ENCODE measurements at places on chromosomes 1 and 21.

- no peak for DNase-seq
Observed at GRCh38 chr1:30982937-30983336, 74.4 kb upstream of the SDC3 start.

DNA sequence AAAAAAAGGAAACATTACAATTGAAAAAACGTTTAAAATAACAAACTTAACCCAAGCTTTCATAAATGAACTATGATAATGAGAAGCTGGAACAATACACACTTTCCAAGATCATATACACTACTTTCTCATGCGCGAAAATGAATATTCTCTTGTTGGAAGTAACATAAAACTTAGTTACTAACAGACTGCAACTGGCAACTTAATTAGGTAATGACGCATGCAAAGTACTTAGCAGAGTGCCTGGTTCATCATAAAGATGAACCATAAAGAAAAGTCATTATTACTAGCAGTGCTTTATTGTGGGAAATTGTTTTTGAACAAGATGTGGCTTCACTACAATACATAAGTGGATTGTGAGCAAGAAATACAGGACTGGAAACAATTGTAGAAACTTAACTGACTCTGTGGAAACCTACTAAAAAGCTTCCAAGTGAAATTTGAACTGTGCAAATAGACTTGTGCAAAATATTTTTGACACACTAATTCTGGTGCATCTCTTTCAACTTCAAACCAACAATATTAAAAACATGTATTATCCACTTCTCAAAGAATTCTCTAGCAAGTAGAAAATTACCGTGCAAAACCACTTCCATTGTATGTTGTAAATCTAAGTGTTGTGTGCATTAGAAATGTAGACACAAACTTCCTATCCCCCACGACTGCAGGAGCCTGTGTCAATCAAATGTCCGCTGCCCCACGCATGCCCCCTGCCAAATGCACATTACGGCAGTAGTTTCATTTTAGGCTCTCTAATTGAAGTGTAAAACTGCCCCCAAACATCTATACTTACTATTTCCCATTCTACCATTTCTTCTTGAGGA lies 2.0 kb downstream of the ARHGAP29 start:
- DNase-seq: no peak

DNA sequence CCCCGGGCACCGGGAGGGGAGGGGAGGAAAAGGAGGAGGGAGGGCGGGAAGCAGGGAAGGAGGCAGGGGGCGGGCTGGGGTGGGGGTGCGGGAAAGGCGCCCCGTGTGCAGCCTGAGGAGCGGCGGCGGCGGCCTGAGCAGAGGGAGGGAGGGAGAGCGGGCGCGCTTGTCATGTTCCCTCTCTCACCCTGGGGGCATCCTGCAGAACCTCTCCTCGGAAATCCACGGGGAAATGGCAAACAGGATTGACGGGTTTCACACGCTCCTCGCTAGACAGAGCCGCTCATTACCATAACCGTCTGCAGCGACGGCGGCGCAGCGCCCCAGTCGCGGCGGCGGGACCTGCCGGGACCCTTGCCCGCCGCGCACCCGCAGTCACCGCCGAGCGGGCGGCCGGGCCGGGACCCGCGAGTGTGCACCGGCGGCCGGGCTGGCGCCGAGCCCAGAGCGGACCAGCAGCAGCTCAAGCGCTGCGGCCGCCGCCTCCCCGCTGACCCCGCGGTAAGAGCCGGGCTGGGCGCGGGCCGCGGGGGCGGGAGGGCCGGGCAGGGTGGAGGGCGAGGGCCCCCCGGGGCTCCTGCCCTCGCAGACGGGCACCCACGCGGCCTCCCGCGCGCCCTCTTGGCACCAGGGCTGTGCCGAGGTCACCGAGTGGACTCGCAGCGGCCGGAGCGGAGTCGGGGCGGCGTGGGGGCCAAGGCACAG lies at the start of gene SERTAD4:
Gene SERTAD4 (plus strand): TSS at position 286 of the 705 bp plus-strand sequence. CDS start 5,165 bp downstream, outside the sequence.
- DNase-seq: no peak

GRCh38 chr1:54371942-54372275 lies 34.3 kb downstream of the SSBP3 start:
- no peak for DNase-seq

- DNase-seq: no peak
Observed at GRCh38 chr1:36516372-36517010, 33.8 kb upstream of the CSF3R start.

- no peak for DNase-seq
Observed at GRCh38 chr1:108886292-108886691, 9.5 kb downstream of the GPSM2 start.

- no peak for DNase-seq
Observed at GRCh38 chr1:165207853-165208515, 148.5 kb downstream of the LMX1A start.

DNA sequence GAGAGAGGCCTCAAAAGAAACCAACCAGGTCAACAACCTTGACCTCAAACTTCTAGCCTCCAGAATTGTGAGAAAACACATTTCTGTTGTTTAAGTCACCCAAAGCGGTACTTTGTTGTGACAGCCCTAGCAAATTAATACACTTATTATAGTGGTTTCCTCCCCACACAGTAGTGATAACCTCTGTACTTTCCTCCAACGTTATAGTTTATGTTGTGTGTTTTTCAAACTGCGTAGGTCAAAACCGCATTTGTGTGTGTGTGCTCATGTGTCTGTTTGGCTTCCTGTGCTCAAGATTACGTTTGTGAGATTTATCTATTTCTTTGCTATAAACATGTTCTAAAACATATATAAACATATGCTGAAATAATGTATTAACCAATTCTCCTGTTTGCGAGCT lies 667.8 kb upstream of the USP24 start:
- DNase-seq: no peak

GRCh38 chr1:167665469-167665868 lies 35.4 kb downstream of the RCSD1 start:
- no peak for DNase-seq

GRCh38 chr1:42096554-42096953 lies 56.7 kb upstream of the GUCA2B start:
- DNase-seq: no peak

GRCh38 chr1:223257856-223258550 lies 106.0 kb downstream of the SUSD4 start:
- no peak for DNase-seq

DNA sequence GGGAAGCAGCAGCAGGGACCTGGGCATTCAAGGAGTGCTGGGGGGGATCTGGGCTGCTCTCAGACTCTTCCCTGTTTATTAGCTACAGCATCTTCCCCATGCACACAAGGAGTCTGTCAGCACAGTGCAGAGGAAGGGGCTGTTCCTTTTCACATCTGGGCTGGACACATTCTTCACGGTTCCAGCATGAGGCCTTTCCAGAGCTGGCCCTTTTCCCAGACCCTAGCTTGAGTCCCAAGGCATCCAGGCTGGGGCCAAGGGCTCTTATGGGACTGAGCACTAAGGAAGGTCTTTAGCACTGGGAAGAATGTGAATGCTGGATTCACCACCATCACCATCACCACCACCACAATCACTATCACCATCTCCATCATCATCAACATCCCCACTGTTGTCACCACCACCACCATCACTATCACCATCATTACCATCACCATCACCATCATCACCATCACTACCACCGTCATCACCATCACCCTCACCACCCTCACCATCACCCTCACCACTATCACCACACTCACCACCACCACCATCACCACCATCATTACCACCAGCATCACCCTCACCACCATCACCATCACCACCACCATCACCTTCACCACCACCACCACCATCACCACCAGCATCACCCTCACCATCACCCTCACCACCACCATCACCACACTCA lies 28.4 kb downstream of the PARK7 start:
- DNase-seq: no peak

- no peak for DNase-seq
Observed at GRCh38 chr1:205767248-205767647, 8.0 kb downstream of the RAB29 start.

- DNase-seq: no peak
Observed at GRCh38 chr1:62230718-62231117, 36.1 kb downstream of the L1TD1 start.

GRCh38 chr1:24708938-24709337 lies 36.3 kb upstream of the CLIC4 start:
- no peak for DNase-seq

- no peak for DNase-seq
Observed at GRCh38 chr1:65309304-65310077, at the start of gene DNAJC6. DNAJC6 (plus strand) TSS chr1:65309543; CDS start chr1:65309746, 203 bp downstream.

- no peak for DNase-seq
Observed at GRCh38 chr1:117032681-117033539, 27.2 kb upstream of the TTF2 start.

DNA sequence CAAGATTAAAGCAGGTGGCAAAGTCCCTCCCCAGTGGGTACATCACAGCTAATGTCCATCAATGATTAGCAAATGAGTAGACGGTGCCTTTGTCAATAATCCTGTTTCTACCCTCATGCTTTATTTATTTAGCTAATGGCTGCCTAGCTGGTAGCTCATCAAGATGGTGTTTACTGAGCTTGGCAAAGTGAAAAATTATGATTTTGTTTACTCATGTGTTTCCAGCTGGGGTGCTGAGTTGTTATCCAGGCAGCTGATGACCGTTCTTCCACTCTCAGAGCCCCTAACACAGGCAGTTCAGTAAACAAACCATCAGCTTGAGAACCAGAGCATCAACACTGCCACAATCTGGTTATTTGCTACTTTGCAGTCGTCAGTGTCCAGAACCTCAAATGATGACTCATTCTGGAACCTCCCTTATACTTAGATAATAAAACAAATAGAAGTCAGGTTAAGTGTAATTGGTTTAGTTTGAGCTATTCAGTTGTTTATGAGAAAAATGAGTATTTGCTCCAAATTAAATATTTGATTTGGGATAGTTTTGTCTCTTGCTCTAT lies 163.9 kb downstream of the ST6GALNAC5 start:
- no peak for DNase-seq

DNA sequence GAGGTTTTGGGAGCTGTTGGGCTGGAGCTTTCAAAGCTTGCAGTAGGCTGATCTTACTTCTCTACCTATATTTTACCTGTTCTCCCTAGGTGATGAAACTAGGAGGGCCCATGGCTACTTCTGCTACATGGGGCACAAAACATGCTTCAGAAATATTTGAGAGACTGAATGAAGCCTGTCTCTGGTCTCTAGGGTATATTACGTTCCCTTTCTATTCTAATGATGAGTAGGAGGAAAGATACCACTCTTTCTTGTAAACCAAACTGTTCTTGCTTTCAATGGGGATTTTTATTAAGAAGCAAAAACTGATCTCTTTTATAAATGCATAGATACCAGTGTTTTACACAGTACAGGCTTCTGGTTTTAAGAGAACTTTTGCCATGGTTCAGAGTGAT lies 103.1 kb downstream of the GALNT2 start:
- DNase-seq: no peak

- no peak for DNase-seq
Observed at GRCh38 chr1:241688940-241689368, 36.9 kb downstream of the WDR64 start.

- no peak for DNase-seq
Observed at GRCh38 chr1:32309960-32310359, 18.1 kb downstream of the HDAC1 start.

DNA sequence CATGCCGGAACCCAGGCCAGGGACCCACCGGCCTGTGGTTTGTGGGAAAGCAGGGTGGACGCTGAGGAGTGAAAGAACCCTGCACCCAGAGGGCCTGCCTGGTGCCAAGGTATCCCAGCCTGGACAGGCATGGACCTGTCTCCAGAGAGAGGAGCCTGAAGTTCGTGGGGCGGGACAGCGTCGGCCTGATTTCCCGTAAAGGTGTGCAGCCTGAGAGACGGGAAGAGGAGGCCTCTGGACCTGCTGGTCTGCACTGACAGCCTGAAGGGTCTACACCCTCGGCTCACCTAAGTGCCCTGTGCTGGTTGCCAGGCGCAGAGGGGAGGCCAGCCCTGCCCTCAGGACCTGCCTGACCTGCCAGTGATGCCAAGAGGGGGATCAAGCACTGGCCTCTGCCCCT lies 18.5 kb downstream of the CSF1 start:
- DNase-seq: no peak

DNA sequence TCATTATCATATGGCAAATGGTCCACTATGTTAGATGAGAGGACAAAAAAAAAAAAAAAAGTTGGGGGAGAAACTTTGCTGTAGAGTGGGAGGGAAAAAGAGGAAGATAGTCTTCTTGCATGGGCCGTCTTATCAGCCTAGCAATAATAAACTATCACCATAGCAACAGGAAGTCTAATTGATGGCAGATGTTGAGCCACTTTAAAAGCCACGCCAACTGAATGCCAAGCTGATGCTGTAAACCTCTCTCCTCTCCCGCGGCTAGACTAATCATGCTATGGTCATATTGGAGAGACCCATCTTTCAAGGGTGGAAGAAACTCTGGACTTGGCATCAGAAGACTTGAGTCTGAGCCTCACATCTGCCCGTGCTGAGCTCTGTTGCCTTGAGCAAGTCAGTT lies 122.2 kb upstream of the HOOK1 start:
- no peak for DNase-seq

DNA sequence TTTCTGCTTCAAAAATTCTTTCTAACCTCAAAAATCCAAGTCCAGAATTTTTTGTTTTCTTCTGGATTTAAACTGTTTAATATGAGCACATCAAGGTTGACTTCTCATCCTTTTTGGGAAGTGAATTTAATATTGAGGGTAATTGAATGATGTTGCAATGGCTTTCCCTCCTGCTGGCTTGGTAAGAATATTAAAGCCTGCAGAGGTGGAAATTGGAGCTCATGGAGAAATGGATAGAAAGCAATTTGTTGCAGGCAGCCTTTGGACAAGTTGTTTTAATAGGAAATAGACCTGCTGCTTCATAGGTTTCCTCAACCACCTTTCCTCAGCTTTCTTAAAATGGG lies 124.7 kb downstream of the SYT2 start:
- DNase-seq: no peak

- no peak for DNase-seq
Observed at GRCh38 chr1:199804526-199804925, 223.0 kb upstream of the NR5A2 start.

- no peak for DNase-seq
Observed at GRCh38 chr1:46670134-46670533, 1.5 kb upstream of the TEX38 start.

- DNase-seq: no peak
Observed at GRCh38 chr1:60235275-60235674, 161.7 kb upstream of the C1orf87 start.

DNA sequence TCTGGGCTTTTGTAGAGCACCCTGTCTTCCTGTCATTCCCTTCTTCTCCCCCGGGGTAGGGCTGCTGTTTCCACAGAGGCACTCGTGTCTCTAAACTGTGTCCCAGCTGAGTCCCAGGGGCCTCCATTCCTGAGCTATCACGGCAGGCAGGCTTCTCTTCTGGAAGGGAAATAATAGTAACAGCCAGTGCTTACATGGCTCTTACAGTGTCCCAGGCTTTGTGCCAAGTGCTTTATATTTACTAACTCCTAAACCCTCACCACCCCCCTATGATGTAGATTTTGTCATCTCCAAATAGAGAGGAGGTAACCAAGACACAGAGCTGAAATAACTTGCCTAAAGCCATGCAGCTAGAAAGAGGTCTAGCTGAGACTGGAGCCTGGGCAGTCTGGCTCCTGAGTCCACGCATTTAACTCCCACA lies 1.4 kb upstream of the CELF3 start:
- no peak for DNase-seq

- DNase-seq: no peak
Observed at GRCh38 chr21:46061518-46061917, 36.4 kb upstream of the COL6A2 start.

Measured in SW 1271 (cell line).